Activated naive CD8-positive, alpha-beta T cell treated with anti-CD3 and anti-CD28 coated beads, Interleukin-2, amount 10 ng/mL, durations not matched to agents 7 days and 5 days (primary cell): ENCODE measurements at places on chromosomes 1 and 21. TPM values are rescaled to one million over a fixed set of nuclear protein-coding genes. Genes with fewer than 3 reads are reported as not detected.

CXADR gene
- total RNA-seq = 0.28 TPM

CYP4A11 gene
- total RNA-seq = not detected

KRTCAP2 gene
- 170 TPM for total RNA-seq

NR0B2 gene
- total RNA-seq = not detected

S100A1 gene
- not detected for total RNA-seq

ACOT11 gene
- total RNA-seq = 1.2 TPM

DNA sequence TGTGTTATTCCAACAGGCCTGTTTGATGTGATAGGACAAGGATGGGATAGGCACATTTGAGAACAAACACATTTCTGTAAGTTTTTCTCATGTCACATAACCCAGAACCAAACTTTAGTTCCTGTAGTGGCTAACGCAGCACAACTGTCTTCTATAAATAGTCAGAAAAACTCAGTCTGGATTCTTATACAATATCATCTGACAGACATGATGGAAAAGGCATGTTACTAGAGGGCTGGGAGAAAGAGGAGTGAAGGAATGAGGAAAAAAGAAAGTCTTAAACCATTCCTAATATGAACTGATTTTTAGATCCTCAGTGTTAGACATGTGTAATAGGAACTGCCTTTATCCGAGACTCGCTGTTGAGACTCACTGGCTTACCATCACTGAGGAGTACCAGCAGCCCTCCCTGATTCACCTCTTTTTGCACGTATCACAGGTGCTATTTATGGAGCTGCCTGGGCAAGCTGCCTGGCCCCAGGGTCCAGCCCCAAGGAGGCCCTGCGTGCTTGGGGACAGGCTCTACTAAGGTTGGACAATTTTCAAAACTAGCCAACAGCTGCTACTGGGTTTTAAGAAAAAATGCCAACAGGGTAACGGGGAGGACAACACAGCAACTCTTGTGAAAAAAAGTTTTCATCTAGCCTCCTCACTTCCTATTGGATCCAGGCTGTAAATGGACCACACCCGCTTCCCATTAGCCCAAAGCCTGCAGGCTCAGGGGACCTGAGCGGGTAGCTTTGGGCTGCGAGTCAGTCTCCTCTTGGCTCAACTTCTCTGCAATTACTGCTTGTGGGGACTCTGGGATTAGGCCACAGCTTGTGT, 30.7 kb upstream of the SERBP1 start:
- H3K36me3 ChIP-seq = no peaks in the 10 kb centered on the region
- peaks cover 6% of the 10 kb centered on the region for H3K27me3 ChIP-seq
- no peak overlapping the region for H3K4me3 ChIP-seq
- no peaks in the 10 kb centered on the region for H3K4me1 ChIP-seq
- H3K27ac ChIP-seq = no peak overlapping the region

- H3K4me1 ChIP-seq = no peaks in the 10 kb centered on the region
- no peak overlapping the region for H3K27ac ChIP-seq
- DNase-seq = no peak
These were observed 560.5 kb upstream of the NR5A2 start for GRCh38 chr1:199466961-199467360.

DNA sequence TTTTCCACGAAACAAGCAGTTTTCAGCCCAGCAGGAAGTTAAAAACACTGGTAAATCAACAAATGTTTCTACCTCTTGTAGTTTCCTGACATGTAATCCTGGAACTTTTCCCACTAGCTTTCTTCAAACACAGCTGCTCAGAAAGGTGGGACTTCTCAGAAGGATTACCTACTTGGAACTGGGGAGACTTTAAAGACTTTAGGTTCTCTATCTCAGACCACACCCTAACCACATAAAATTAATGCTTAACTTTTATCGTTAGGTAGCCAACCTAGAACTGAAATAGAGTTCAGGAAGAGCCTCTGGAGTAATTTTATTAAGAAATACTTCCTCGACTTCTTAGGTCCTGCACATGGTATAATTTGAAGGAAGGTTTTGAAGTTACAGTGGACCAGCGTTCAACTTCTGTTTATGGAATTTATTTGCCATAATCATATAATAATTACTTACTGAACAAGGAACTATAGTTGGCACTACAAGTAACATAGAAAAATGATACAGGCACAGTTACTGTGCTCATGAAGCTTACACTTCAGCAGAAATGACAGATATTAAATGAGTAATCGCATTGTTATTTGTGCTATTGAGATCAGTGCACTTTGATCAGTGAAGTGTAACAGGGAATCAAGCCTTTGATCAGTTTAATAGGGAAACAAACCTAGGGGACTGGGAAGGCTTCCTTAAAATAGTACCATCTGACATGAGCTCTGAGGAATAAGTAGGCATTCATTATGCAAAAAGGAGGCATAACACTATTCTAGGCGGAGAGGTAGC, at the start of gene BCL2L15:
Gene BCL2L15, minus strand, starts transcription at position 180 of the 774 bp plus-strand sequence. CDS start 206 bp downstream, outside the sequence.
- H3K27me3 ChIP-seq = no peaks in the 10 kb centered on the region
- peaks cover 15% of the 10 kb centered on the region for H3K4me1 ChIP-seq
- DNase-seq = no peak

DNA sequence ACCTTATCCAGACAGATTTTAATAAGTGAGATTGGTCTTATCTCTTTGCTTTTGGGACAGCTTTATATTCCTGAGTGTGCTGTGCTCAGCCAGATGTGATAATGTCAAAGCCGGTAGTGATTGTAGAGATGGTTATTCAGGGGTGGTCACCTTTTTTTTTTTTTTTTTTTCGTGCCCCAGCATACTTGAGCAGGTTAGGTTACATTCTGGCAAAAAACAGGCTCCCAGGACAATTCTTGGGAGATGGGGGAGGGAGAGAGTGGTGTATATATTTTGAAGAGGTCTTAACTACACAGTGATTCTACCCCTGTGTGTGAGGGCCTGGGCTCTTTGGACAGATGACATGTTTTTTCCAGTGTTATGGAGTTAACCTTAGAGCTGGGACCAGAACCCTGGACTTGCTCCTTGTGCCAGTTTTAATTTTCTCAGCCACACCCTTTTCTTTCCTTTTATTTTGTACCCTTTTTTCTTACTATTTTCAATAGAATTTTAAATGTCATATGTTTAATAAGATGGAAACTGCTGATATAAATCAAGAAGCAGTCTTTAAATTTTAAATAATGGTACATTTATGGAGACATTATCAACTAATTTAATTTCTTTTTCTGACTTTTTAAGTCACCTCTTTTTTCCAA, 88.4 kb downstream of the DYRK1A start:
- H3K27ac ChIP-seq = no peak overlapping the region
- no peak overlapping the region for H3K4me3 ChIP-seq
- peaks cover 43% of the 10 kb centered on the region for H3K4me1 ChIP-seq
- no peak for DNase-seq
- peaks cover 26% of the 10 kb centered on the region for H3K36me3 ChIP-seq

DNA sequence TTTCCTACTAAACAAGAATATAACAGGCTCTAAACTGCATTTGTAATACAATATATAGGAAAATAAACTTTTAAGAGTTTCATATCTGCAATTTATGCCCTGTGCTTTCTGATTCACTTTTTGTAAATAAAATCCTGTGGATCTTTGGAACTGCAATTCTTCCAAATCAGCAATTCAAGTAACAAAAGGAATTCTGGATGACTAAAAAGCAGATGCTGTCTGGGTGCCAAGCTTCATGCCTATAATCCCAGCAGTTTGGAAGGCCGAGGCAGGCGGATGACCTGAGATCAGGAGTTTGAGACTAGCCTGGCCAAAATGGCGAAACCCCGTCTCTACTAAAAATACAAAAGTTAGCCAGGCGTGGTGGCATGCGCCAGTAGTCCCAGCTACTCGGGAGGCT, 6.3 kb downstream of the NME7 start:
- no peak overlapping the region for H3K27ac ChIP-seq
- no peak overlapping the region for H3K4me3 ChIP-seq
- DNase-seq = no peak
- H3K4me1 ChIP-seq = peaks cover 21% of the 10 kb centered on the region
- peaks cover 7% of the 10 kb centered on the region for H3K36me3 ChIP-seq

GRCh38 chr1:40848530-40849189, 13.5 kb downstream of the CITED4 start:
- peaks cover 18% of the 10 kb centered on the region for H3K4me1 ChIP-seq
- peak overlapping the region; percentile 51 for H3K27ac ChIP-seq
- H3K36me3 ChIP-seq = peaks cover 5% of the 10 kb centered on the region
- no peaks in the 10 kb centered on the region for H3K27me3 ChIP-seq

GRCh38 chr21:31193761-31194160, 150.3 kb downstream of the TIAM1 start:
- peaks cover 7% of the 10 kb centered on the region for H3K36me3 ChIP-seq
- DNase-seq = no peak
- H3K4me3 ChIP-seq = no peak overlapping the region
- peaks cover 10% of the 10 kb centered on the region for H3K4me1 ChIP-seq
- no peak overlapping the region for H3K27ac ChIP-seq
- H3K27me3 ChIP-seq = no peaks in the 10 kb centered on the region

- H3K27ac ChIP-seq = no peak overlapping the region
- H3K4me3 ChIP-seq = no peak overlapping the region
- H3K27me3 ChIP-seq = no peaks in the 10 kb centered on the region
- no peak for DNase-seq
- peaks cover 14% of the 10 kb centered on the region for H3K4me1 ChIP-seq
These were observed 22.6 kb downstream of the ALDH9A1 start for GRCh38 chr1:165675794-165676193.

- no peak for DNase-seq
- H3K4me1 ChIP-seq = no peaks in the 10 kb centered on the region
- no peak overlapping the region for H3K27ac ChIP-seq
- no peak overlapping the region for H3K4me3 ChIP-seq
- H3K36me3 ChIP-seq = no peaks in the 10 kb centered on the region
These were observed 82.9 kb upstream of the DSCAM start for GRCh38 chr21:40929833-40930232.

- DNase-seq = no peak
- no peak overlapping the region for H3K4me3 ChIP-seq
- no peaks in the 10 kb centered on the region for H3K4me1 ChIP-seq
- H3K36me3 ChIP-seq = no peaks in the 10 kb centered on the region
- no peak overlapping the region for H3K27ac ChIP-seq
- peaks cover 5% of the 10 kb centered on the region for H3K27me3 ChIP-seq
These were observed 48.2 kb downstream of the ARHGEF10L start for GRCh38 chr1:17587693-17588047.

DNA sequence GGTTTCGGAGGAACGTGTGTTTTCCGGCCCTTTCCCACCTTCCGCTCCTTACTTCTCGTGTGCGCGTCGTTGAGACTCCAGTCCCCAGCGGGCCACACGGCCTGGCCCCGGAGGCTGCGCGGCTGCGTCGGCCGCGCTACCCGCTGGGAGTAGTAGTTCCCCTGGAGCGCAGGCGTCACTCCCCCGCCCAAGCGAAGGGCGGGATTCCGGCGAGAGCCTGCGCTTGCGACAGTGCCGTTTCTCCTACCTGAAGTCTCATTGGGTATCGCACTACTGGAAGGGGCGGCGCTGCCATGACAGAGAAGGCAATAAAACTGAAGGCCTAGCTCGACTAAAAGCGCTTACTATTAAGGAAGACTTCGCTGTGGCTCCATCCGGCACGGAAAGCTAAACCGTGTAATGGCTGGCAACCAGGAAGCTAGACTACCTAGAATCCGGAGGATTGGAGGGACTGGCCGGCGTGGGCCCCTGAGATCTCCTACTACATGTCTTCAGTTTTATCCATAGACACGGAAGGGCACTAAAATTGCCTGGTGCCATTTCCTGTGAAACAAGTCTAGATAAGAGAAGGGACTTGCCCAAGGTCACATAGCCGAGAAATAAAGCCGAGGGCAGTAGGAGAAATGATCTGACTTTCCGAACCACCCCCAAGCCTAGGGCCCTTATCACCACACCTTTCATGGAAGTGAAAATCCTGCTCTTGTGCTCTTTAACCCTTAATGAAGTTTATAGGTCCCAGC, 797 bp upstream of the TMEM69 start:
- no peaks in the 10 kb centered on the region for H3K27me3 ChIP-seq
- H3K27ac ChIP-seq = peak overlapping the region; percentile 99
- H3K36me3 ChIP-seq = peaks cover 6% of the 10 kb centered on the region
- peak overlapping the region; percentile 92 for H3K4me3 ChIP-seq
- DNase-seq = peak; percentile 95
- peaks cover 17% of the 10 kb centered on the region for H3K4me1 ChIP-seq

- no peak overlapping the region for H3K27ac ChIP-seq
- H3K36me3 ChIP-seq = no peaks in the 10 kb centered on the region
- H3K27me3 ChIP-seq = no peaks in the 10 kb centered on the region
- no peak for DNase-seq
- H3K4me3 ChIP-seq = no peak overlapping the region
These were observed 282.6 kb downstream of the DSCAM start for GRCh38 chr21:40564318-40564717.

DNA sequence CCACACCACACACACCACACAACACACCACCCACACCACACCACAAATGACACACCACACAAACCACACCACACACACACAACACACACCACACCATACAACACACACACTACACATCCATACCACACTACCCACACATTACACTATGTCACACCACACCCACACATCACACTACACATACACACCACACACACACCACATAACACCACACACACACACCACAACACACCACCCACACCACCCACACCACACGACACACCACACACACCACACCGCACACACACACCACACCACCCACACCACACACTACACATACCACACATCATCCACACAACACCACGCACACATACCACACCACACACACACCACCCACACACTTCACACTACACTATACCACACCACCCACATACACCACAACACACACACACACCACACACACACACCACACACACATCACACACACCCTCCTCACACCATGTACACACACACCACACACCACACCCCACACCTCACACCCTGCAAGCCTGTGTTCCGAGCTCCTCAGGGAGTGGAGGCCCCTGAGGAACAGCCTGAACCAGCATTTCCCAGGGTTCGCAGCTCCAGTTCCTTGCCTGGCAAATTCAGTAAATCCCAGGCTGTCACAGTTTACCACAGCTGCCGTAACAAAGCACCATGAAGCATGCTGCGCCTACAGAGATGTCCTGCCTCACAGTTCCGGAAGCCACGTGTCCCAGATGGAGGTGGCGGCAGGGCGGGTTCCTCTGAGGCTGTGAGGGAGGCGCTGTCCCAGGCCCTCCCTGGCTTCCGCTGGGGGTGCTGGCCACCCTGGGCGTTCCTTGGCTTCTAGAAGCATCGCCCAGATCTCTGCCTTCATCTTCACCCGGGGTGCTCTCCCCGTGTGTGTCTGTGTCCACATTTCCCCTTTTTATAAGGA, 69.8 kb upstream of the ATP5PO start:
- no peak overlapping the region for H3K4me3 ChIP-seq
- peaks cover 22% of the 10 kb centered on the region for H3K4me1 ChIP-seq
- DNase-seq = no peak

DNA sequence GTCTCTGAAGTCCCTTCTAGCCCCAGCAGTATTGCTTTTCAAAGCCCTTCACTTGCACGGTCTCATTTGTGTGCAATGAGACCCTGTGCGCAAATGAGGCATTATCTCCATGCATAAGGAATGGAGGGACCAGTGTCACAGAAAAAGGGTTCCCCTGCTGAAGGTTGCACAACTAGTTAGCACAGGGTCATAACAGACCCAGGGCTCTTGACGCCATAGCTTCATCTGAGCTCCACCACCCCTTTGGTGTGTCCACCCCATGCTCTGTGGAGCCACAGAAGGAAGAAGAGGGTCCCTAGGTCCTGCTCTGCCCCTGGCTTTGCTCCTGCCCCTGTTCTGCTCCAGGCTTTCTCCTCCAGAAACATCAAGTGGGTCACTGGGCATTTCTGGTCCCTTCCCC, 12.6 kb downstream of the SH2D2A start:
- peaks cover 26% of the 10 kb centered on the region for H3K36me3 ChIP-seq
- no peak overlapping the region for H3K4me3 ChIP-seq
- no peaks in the 10 kb centered on the region for H3K27me3 ChIP-seq
- H3K4me1 ChIP-seq = peaks cover 42% of the 10 kb centered on the region
- peak overlapping the region; percentile 52 for H3K27ac ChIP-seq

- H3K4me3 ChIP-seq = no peak overlapping the region
- H3K4me1 ChIP-seq = no peaks in the 10 kb centered on the region
- no peak for DNase-seq
- no peaks in the 10 kb centered on the region for H3K36me3 ChIP-seq
These were observed 264.2 kb downstream of the USP25 start for GRCh38 chr21:15993951-15994350.
